ENCODE measurements at places on chromosomes 5 and 9. TPM values are rescaled to one million over a fixed set of nuclear protein-coding genes. Genes with fewer than 3 reads are reported as not detected.

DNA sequence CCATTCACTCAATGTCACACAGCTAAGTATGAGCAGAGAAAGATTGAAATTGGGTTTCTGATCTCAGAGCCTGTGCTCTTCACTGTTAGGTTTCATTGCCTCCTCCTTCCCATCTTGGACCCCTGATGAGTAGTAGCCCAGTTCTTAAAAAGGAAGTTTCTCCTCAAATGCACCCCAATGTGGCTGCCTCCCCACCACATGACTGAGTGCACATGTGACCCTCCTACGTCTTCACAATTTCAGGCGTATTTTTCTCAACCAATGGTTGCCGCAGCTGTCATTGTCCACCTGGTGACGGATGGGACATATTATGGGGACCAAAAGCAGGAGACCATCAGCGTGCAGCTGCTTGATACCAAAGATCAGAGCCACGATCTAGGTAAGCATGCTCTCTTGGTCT is 178.5 kb downstream of the PAPPA start:
- DNase-seq = no peak

- no peak for DNase-seq
Measured at GRCh38 chr9:114324492-114324891, 1.6 kb downstream of the ORM1 start.

- DNase-seq = no peak
Measured at GRCh38 chr9:16532681-16533450, 337.6 kb downstream of the BNC2 start.

- DNase-seq = no peak
Measured at GRCh38 chr9:6877671-6878161, 119.9 kb downstream of the KDM4C start.

DNA sequence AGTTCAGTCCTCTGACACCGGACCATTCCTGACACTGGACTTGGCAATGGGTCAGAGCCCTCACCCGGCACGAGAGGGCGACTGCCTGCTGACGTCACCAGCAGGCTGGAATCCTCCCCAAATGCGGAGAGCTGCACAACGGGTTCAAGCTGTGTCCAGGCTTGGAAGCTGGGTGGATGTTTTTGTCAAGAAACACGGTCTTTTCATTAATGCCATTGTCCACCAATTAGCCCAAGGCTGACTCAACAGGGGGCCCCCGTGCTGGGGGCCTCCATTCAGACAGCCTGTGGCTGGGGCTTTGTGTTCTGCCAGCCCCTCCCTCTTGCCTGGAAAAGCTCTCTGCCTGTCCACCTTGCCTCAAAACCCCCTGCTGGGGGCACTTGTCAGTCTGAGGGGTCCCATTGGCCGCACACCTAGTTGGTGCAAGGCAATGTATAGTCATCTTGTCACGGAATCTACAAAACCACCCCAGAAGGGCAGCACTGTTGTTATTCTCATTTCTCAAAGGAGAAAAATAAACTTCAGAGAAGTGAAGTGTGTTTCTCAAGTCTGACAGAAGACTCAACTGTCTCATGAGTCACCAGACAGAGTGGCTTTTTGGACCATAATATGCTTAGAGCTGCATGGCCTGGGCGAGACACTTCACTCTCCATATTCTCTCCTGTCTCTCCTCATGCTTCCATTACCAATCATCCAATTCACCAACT is 24.6 kb downstream of the NDUFA8 start:
- peak; percentile 23 for DNase-seq

- DNase-seq = no peak
Measured at GRCh38 chr9:134730011-134730760, 88.6 kb downstream of the COL5A1 start.

- DNase-seq = no peak
Measured at GRCh38 chr9:36154331-36154952, 14.7 kb upstream of the CCIN start.

- DNase-seq = no peak
Measured at GRCh38 chr5:97149709-97150108, 7.3 kb upstream of the LIX1 start.

DNA sequence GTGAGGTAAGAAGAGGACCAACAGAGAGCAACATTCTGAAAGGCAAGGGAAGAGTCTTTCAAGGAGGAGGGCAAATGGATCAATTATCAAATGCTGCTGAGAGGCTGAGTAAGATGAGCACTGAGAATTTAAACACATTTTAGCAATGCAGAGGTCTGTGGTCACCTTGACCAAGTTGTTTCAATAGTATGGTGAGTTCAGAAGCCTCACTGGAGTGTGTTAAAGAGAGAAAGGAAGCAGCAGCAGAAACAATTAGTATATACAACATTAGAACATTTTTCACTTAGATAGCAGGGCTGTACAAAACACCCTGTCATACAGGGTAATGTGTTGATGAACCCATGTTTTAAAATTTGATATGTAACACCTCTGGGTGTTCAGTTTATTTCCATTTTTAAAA is 131.5 kb downstream of the NR6A1 start:
- DNase-seq = no peak

- DNase-seq = no peak
Measured at GRCh38 chr5:80122579-80122978, 87.4 kb downstream of the THBS4 start.

DNA sequence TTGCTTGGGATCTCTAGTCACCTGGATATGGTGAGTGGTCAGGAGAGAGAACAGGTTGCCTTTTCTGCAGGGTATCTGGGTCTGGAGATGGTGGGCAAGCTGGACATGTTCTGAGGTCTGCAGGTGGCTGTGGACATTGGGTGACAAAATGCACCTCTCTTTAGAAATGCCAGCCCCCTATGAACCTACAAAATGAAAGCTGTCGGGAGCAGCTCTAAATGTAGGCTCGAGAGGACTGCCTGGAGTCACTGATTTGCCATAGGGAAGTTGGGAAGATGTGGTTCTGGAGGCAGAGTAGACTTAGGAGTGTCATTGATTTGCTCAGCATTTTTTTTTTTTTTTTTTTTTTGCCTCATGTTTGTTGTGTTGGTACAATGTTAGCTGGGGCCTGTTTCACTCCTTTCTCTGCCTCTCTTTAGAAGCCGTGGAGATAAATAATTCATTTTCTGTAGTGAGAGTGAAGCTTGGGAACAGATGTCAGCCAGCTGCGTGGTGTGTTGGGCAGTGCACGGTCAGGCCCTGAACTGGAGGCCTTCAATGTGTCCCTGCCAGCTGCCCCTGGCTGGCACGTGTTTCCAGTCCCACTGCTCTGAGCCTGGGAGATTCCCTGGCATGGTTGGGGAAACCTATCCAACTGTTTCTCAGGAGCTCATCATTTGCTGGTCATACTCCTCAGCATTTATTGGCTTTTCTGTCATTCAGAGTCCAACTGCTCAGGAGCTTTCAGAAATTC is 5.4 kb downstream of the RGS3 start:
- peak; percentile 26 for DNase-seq

DNA sequence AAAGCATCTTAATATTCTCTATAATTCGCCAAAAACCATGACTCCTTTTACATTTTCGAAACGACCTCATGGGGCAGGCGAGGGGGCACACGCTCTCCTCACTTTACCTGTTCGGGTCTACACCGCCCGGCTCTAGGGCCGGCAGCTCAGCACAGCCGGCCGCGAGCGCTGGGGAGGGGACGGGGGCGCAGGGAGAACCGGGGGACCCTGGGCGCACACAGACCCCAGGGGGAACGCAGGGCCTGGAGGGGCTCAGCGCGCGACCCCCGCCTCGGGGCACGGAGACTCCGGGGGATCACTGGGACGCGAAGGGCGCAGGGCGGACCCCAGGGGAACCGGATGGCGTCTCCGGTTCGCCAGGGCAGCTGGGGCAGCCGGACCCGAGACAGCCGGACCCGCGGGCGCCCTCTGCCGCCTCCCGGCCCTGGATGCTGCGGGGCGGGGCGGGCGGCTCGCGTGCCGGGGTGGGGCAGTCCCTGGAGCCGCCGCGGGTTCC is at the start of gene AHRR:
Gene AHRR (plus strand): TSS at position 485 of the 496 bp plus-strand sequence. CDS start 22,189 bp downstream, outside the sequence.
- DNase-seq = no peak

- no peak for DNase-seq
Measured at GRCh38 chr9:89073397-89073796, 82.1 kb downstream of the S1PR3 start.

GRCh38 chr9:128250839-128251731 is 24.7 kb downstream of the GOLGA2 start:
- DNase-seq = no peak

DNA sequence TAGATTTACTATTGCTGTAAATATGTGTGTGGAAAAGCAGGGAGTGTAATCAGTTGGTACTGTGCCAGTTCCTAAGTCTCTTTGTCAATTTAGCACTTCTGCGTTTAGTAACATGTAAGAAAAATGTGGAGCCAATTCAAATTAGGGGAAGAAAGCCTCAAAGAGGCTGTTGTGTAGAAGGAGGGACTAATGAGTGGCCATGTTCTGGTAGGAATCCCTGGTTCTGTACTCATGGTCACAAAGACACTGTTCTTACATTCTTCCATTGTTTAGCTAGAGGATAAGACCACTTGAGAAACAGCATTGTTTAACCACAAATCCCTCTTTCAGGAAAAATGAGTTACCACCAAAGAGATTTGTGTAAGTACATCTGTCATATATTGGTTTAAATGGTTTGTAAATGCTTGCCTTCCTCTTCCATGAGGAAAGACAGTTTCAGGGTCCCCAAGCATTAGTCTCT is 14.9 kb downstream of the ARHGEF28 start:
- no peak for DNase-seq

DNA sequence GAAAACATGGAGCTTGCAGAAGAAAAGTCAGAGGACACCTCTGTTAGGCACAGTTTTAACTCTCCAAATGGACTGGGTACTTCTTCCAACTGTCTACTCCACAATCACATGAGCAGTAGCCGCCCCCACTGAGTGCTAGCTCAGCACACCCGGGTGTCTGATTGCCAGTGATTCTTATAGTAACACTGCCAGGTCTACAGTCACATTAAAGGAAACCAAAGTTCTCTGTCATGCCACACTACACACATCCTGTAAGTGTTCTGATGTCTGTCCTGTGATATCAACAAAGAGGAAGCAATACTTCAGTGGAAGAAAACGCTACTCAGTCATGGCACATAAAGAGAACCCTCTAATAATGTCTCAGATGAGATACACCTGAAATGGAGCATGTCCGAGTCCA is at the start of gene HAVCR2:
Gene HAVCR2 (minus strand): TSS at position 69 of the 400 bp plus-strand sequence. CDS start 61 bp downstream, at position 8.
- no peak for DNase-seq

- no peak for DNase-seq
Measured at GRCh38 chr5:147101659-147102369, 133.0 kb upstream of the STK32A start.

ARL10 gene
- 9.3 TPM for total RNA-seq

HRH2 gene
- total RNA-seq = 5.7 TPM

NCS1 gene
- total RNA-seq = 54.6 TPM

QRFP gene
- total RNA-seq = not detected

PRDM9 gene
- not detected for total RNA-seq

SPINK6 gene
- not detected for total RNA-seq

PCDHGB6 gene
- 8.2 TPM for total RNA-seq

ASS1 gene
- 271 TPM for total RNA-seq

C5orf63 gene
- total RNA-seq = 15.5 TPM

AMBP gene
- 0.99 TPM for total RNA-seq
